ENCODE measurements at places on chromosomes 16 and 17.
A peak's percentile ranks its signal among the peaks of the same experiment; 100 is the strongest.

DNA sequence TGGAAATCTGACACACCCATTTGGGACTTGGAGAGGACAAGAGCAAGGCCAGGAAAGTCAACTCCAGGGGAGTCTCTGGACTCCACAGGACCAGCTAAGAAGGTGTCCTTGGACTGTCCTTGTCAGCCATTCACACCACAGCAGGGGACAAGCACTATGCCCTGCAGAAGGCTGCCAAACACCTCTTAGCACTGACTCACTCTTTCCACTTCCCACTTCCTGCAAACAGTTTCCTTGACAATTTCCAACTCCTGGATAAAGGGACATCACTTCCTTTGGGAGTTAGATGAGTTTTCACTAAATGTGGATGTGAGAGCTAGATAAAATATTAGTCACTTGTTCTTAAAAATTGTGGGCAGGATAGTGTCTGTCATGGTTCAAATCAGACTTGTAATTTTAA lies 37.8 kb upstream of the BCAR1 start:
- H3K27ac ChIP-seq, result peak overlapping the region; percentile 28
- peaks cover 7% of the 10 kb centered on the region for H3K4me1 ChIP-seq
- H3K4me3 ChIP-seq, result no peak overlapping the region

DNA sequence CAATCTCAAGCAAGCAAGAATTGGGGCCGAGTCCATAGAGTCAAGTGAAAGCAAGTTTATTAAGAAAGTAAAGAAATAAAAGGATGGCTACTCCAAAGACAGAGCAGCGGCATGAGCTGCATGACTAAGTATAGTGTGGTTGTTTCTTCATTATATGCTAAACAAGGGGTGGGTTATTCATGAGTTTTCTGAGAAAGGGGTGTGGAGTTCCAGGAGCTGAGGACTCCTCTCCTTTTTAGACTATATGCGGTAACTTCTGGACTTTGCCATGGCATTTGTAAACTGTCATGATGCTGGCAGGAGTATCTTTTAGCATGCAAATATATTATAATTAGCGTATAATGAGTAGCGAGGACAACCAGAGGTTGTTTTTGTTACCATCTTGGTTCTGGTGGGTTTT lies 819.9 kb downstream of the KCNJ2 start:
- no peaks in the 10 kb centered on the region for H3K36me3 ChIP-seq
- H3K4me1 ChIP-seq, result no peaks in the 10 kb centered on the region
- DNase-seq, result no peak

GRCh38 chr17:55852734-55853133 lies 101.9 kb downstream of the PCTP start:
- H3K4me3 ChIP-seq, result no peak overlapping the region
- no peak overlapping the region for H3K27ac ChIP-seq
- no peaks in the 10 kb centered on the region for H3K27me3 ChIP-seq
- no peaks in the 10 kb centered on the region for H3K4me1 ChIP-seq
- no peaks in the 10 kb centered on the region for H3K36me3 ChIP-seq

- DNase-seq, result no peak
- H3K27me3 ChIP-seq, result no peaks in the 10 kb centered on the region
- no peak overlapping the region for H3K4me3 ChIP-seq
- peaks cover 73% of the 10 kb centered on the region for H3K4me1 ChIP-seq
- peak overlapping the region; percentile 33 for H3K27ac ChIP-seq
- peaks cover 63% of the 10 kb centered on the region for H3K36me3 ChIP-seq
Observed at GRCh38 chr17:38900978-38901656, 24.3 kb upstream of the LASP1NB start.

DNA sequence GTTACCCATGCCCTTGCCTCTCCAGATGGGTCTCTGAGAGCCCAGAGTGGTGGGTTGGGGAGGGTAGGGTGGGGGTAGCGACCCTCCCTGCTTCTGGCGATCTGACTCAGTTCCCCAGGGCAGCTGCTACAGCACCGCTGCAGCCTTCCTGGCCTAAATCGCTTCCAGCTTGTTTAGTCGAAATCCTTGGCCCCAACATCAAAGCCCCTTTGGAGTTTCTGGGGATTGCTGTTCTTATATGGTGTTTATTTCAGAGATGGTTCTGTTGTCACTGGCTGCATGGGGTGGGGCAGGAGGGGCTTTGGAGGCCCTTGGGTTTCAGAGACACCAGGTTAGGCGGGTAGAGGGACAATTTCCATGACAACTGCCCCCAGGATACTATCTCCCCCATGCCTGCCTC lies 35.9 kb downstream of the FZD2 start:
- no peak for DNase-seq
- H3K4me3 ChIP-seq, result no peak overlapping the region
- no peak overlapping the region for H3K27ac ChIP-seq
- H3K4me1 ChIP-seq, result no peaks in the 10 kb centered on the region
- no peaks in the 10 kb centered on the region for H3K36me3 ChIP-seq

DNA sequence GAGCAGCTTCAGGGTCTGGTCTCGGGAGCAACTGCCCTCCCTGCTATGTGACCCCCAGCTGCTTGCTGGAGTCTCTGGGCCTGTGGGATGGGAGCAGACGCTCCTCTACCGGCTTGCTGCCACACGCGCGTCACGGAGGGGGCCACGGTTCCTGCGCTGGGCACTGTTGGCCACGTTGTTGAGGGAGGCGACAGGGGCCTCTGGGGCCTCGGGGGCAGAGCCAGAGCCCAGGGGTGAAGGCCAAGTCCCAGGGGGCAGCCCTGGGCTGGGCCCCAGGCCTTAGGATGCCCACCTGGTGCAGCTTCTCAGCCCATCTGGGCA lies 56.6 kb downstream of the ZFPM1 start:
- no peaks in the 10 kb centered on the region for H3K27me3 ChIP-seq
- H3K36me3 ChIP-seq, result no peaks in the 10 kb centered on the region
- DNase-seq, result no peak
- H3K4me3 ChIP-seq, result no peak overlapping the region
- H3K4me1 ChIP-seq, result no peaks in the 10 kb centered on the region

- DNase-seq, result no peak
- H3K27me3 ChIP-seq, result peaks cover 12% of the 10 kb centered on the region
- H3K4me3 ChIP-seq, result no peak overlapping the region
- H3K36me3 ChIP-seq, result no peaks in the 10 kb centered on the region
- H3K27ac ChIP-seq, result no peak overlapping the region
- no peaks in the 10 kb centered on the region for H3K4me1 ChIP-seq
Observed at GRCh38 chr16:82433042-82433441, 193.7 kb upstream of the CDH13 start.

GRCh38 chr16:67050796-67051195 lies 21.8 kb downstream of the CBFB start:
- peaks cover 2% of the 10 kb centered on the region for H3K36me3 ChIP-seq
- H3K27me3 ChIP-seq, result no peaks in the 10 kb centered on the region
- no peak for DNase-seq
- peaks cover under 1% of the 10 kb centered on the region for H3K4me1 ChIP-seq
- H3K27ac ChIP-seq, result no peak overlapping the region

DNA sequence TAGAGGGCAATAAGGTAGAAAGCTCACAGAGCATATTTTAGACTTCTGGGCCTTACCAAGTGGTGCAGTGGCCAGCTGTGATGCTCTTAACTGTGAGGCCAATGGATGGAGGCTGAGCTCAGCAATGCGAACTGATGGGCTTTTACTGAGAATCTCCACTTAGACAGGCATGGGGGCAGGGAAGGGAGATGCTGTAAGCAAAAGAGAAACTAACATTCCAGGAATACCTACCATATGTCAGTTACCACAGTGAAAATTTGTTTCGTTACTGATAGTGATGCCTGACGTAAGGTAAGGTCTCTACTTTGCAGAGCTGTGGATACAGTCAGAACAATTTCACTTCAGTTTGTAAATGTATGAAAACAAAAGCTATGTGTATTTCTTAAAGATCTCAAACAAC lies 250.6 kb upstream of the ZFHX3 start:
- H3K36me3 ChIP-seq, result no peaks in the 10 kb centered on the region
- H3K4me3 ChIP-seq, result no peak overlapping the region
- no peak overlapping the region for H3K27ac ChIP-seq
- no peaks in the 10 kb centered on the region for H3K4me1 ChIP-seq
- DNase-seq, result no peak

GRCh38 chr17:28524476-28525424 lies 18.6 kb downstream of the FOXN1 start:
- no peaks in the 10 kb centered on the region for H3K4me1 ChIP-seq
- H3K27ac ChIP-seq, result peak overlapping the region; percentile 15
- DNase-seq, result peak; percentile 80
- H3K4me3 ChIP-seq, result no peak overlapping the region

DNA sequence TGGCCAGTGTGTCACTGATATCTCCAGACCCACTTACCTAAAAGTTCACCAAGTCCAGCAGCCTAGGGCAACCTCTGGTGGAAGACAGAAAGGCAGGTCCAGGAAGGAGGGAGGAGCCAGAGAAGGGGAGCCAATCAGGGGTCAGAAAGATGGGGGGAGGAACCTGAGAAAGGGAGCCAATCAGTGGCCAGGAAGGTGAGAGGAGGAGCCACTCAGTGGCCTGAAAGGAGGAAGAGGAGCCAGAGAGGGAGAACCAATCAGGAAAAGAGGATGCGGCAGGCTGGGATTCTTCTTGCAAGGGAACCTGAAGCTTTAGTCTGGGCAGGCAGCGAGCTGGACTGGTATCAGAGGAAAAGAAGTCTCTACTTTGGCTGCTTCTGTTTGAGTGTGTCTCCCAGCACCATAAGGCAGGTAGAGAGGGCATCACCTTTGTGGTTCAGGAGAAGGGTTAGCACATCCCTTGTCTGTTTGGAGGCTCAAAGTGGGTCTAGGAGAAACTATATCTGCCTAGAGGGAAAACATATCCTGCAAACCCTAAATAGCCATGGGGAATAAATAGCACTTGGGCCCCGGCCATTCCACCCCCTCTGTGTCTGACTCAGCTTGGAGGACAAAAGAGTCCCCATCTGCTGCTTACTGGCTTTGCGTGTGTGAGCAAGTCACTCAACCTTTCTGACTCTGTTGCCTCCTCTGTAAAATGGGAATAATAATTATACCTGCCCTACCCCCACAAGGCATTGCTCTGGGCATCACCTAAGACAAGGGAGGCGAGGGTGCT lies 43.4 kb upstream of the CRHR1 start:
- peaks cover 12% of the 10 kb centered on the region for H3K27me3 ChIP-seq
- H3K4me3 ChIP-seq, result no peak overlapping the region
- H3K4me1 ChIP-seq, result no peaks in the 10 kb centered on the region
- no peak for DNase-seq
